Stimulated activated CD4-positive, alpha-beta T cell treated with anti-CD3 and anti-CD28 coated beads, Interleukin-1b, Interleukin-23, amount 100 ng/mL, for 48 hours (primary cell): ENCODE measurements at places on chromosomes 11 and 22.
A peak's percentile ranks its signal among the peaks of the same experiment; 100 is the strongest.

DNA sequence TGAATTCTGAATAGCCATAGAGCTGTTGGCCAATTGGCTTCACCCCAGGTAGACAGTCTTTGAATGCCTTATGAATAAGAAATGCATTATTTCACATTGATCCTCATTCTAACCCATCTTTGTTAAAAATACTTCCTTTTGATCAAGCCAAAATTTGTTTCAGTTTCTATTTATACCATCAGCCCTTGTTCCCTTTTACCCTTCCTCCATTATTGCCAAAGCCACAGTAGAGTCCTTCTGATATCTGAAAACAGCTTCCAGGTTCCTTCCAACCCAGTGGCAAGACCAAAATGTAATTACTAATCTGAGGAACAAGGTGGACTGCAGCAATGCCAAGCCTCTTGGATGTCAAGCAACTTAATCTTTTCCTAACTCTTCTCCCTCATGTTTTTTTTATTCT, 458.8 kb downstream of the BUD13 start:
- no peak for DNase-seq

GRCh38 chr22:38313384-38313955, 3.8 kb downstream of the CSNK1E start:
- no peak for DNase-seq

- DNase-seq = no peak
Measured at GRCh38 chr11:9923280-9923679, 259.4 kb downstream of the SWAP70 start.

GRCh38 chr22:39960791-39961746, 872 bp downstream of the TMA7B start:
- peak; percentile 84 for DNase-seq

- no peak for DNase-seq
Measured at GRCh38 chr11:88455974-88456373, 118.4 kb upstream of the CTSC start.
